ENCODE measurements at places on chromosomes 2 and 18.

GRCh38 chr18:35481960-35482366 is 15.8 kb downstream of the INO80C start:
- DNase-seq: no peak

DNA sequence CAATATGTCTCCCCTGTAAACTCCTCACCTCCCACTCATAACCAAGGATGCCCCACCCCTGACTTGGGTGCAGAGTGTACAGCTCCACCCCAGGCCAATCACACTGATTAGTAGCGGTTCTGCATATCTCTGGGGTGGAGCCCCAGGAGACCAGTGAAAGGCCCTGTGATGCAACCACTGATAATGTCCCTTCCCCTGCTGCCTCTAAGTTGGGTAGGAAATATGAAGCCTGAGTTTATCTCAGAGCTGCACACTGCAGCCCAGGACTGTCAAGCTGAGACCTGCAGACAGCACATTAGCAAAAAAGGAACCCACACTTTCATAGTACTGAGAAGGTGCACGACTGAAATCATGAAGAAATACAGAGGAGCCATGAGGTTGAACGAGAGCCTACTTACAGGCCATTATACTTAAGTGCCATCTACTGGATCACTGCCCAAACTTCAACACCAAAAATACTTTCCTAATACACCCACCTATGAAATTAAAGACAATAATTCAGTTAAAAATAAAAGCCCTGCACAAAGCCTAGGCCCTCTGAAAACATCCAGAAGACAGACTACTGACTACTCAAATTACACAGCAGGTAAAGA is 455.4 kb upstream of the LRRTM4 start:
- no peak for DNase-seq

GRCh38 chr2:169291517-169291916 is 70.8 kb downstream of the LRP2 start:
- DNase-seq: no peak

DNA sequence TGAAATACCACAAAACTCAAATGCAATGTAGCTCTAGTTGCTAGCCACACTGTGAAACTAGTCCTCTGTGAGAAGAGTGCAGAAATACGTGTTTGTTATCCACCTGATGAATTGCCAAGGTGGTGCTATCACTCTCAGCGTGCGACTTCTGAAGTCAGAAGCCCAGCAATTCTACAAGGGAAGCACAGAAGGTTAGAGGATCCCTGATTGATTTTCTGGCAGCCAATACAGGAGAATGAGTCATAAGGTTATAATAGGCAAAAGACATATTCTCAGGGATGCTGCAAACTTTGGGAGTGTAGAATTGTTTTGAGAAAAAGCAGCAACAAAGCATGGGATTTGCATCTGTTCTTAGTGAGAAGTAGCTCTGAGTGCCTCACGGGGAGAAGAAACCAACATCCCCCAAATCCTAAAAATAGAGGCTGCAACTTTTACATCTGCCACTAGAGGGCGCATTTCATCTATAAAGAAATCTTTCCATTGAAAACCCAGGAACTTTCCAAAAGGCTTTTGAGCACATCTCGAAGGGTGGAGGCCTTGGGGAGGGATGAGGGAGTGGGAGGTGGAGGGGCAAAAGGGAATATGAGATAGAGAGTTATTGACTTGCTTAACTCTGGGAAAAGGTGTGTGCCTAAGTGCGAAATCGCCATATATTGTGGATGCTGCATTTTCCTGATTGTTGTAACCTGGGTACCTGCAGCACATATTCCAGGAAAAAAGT is 78.0 kb downstream of the TMEM182 start:
- peak; percentile 65 for DNase-seq

GRCh38 chr2:152518641-152519580 is 183.9 kb downstream of the FMNL2 start:
- DNase-seq: no peak

DNA sequence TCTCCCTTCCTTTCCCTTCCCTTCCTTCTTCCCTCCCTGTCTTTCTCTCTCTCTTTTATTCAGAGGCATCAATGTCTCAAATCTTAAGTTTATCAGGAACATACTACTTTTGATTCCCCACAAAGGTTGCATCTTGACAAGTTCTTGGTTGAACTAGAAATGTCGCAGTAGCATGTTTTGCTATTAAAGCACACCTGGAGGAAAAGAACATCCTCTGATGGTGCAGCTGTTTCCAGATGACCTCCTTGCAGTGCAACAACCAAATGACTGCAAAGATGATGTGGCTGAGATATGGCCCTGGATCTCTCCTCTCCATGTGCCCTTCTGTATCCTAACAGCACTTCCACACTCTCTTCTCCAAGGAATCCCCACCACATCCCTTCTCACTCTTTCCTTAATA is 127.2 kb downstream of the SLC8A1 start:
- no peak for DNase-seq

GRCh38 chr2:219230059-219230540 is 494 bp downstream of the ANKZF1 start:
- DNase-seq: peak; percentile 73

DNA sequence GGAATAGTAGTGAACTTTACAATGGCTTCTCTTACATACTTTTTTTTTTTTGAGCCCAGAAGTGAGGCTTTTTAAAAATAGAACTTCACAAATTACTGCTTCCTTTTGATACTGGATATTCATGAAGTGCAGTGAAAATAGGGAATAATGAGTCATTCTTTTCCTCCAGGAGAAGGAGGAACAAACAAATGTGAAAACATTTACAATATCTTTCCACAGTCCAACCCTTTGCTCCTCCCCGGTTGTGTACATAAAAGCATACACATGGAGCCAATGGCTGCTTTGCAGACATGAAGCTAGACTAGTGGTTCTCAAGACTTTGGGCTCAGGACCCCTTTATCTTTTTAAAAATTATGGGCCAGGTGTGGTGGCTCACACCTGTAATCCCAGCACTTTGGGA is 266.9 kb downstream of the GBX2 start:
- no peak for DNase-seq

DNA sequence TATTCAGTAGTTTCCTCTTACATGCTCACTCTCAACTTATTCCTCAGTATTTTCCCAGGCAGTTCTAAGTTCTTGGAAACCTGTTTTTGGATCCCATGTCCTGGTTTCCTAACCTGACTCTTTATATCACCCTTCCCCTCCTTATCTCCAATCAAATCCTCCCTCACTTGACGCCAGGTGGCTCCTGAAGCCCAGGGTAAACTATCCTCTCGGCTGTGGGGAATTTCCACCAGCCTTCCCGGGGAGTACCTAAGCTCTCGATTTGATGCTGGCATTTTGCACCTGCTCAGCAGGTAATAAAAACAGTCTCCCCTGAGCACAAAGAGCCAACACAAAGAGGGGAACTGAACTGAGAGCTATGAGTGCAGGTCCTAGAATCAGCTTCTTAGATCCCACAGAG is 538.0 kb downstream of the SLC4A3 start:
- DNase-seq: peak; percentile 40

DNA sequence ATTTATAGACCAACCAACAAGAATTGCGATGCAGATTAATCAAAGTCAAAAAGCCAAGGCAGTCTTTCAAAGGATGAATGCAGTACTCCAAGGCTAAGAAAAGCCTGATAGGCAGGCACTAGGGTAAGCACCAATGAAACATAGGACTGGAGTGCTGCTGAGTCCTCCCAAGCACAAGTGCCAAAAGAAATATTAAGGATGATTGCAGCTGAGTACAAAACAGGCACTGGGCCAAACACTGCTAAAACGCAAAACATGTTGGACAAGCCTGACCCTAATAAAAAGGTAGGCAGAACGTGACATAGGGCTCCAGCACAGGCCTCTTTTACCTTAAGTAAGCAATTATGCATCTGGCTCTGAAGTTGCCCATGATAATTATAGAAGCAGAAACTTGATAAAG is 160.1 kb upstream of the LRP1B start:
- DNase-seq: peak; percentile 42

GRCh38 chr18:23223641-23224040 is 88.4 kb downstream of the CABLES1 start:
- DNase-seq: no peak

- DNase-seq: no peak
These were observed 279.2 kb downstream of the ALPK2 start for GRCh38 chr18:58349650-58350049.

DNA sequence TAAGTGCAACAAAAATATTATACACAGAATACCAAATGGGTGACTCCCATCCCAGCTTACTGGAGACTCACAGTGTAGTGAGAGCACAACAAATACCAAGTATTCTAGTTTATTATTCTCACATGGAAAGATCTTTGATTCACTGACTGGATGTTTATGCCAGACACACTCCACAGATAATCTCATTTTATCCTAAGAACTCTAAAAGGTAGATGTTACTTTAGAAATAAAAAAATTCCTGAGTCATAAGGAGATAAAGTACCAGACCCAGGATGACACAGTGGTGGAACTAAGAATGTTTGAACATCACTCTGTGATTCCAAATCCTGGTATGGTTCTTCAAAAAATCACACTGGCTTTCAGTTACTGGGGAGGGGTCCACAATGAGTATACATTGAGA is 136.2 kb downstream of the CDH2 start:
- DNase-seq: no peak

- no peak for DNase-seq
These were observed 7.5 kb downstream of the PARD6G start for GRCh38 chr18:80239830-80240229.

DNA sequence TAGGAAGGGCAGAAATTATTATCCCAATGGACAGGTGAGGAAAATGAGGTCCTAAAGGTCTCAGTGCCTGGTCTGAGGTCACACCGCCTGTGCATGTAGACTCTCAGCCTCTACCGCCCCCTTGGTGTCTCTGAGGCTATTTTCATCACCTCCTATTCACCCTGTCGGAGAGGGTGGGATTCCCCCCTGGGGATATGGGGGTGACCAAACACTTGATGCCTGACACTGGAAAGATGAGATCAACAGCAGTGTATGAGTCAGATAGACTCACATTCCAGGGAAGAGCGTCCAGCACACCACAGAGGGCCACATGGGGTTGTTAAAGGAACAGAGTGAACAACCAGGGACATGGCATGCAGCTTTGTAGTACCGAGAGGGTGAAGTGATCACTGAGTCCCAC is 199.7 kb downstream of the SMAD2 start:
- no peak for DNase-seq

DNA sequence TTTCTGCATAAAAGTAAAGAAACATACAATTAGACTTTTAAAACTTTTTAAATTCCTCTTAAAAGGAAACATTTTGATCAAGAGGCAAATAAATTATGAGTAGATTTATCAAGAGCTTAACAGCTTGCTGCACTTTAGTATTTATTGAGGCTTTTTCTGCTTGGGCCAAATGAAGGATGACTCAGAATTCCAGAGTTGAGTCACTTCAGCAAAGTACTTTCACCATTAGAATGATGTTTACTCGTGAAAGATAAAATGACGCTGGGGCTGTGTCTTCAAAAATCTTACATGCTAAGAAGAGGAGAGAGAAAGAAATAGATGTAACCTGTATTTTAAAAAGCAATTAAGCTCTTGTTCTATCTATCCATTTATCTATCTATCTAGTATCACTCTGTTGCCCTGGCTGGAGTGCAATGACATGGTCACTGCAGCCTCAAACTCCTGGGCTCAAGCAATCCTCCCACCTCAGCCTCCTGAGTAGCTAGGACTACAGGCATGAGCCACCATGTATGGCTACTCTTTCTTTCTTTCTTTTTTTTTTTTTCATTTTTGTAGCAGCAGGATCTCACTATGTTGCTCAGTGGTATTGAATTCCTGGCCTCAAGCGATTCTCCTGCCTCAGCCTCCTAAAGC is 75.3 kb upstream of the RIOK3 start:
- peak; percentile 70 for DNase-seq

GRCh38 chr2:96960153-96960961 is 26.0 kb downstream of the FAM178B start:
- DNase-seq: peak; percentile 88

DNA sequence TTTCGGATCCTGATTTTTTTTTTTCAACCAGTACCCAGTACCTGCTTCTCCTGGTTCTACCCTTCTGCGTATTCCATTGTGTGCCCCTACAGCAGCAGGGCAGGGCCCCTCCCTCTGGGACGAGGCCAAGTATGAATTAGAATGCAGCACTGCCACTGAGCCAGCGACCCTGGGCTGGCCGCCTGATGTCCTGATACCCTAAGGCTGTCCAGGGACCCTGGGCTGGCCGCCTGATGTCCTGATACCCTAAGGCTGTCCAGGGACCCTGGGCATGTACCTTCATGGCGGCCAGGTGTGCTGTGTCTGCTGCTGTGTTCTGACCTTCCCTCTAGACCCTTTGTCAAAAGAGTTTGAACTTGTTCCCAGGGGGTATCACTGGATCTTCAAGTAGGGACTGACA is 42.9 kb downstream of the CABLES1 start:
- no peak for DNase-seq

DNA sequence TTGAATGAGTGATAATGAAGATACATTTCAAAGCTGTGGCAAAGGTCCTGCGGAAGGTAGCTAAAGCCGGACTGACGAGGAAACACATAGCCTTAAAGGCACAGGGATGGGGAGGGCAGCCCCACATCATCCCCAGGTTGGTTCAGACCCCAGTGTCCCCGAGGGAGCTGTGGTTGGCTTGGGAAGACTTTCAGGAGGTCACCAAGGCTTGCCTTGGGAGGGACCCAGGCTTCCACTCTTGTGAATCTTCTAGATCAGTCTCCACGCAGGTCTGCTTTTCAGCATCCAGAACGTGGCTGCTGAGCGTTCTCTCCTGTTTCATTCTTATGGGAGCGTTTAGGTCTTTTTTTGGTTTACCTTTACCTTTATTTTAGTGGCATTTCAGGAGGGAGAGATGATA is 16.8 kb downstream of the KIF1A start:
- no peak for DNase-seq

DNA sequence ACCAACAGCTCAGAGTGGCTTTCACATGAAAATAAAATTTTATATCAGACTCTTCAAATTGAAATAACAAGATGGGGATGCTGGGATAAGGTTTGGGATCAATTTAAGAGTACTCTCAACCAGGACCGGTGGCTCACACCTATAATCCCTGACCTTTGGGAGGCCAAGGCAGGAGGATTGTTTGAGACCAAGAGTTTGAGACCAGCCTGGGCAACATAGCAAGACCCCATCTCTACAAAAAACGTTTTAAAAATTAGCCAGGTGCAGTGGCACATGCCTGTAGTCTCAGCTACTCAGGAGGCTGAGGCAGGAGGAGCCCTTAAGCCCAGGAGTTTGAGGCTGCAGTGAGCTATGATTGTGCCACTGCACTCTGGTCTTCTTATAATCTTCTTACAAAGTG is 2.6 kb downstream of the LMAN2L start:
- no peak for DNase-seq

- peak; percentile 81 for DNase-seq
These were observed 166.0 kb downstream of the SOCS6 start for GRCh38 chr18:70454704-70455322.

DNA sequence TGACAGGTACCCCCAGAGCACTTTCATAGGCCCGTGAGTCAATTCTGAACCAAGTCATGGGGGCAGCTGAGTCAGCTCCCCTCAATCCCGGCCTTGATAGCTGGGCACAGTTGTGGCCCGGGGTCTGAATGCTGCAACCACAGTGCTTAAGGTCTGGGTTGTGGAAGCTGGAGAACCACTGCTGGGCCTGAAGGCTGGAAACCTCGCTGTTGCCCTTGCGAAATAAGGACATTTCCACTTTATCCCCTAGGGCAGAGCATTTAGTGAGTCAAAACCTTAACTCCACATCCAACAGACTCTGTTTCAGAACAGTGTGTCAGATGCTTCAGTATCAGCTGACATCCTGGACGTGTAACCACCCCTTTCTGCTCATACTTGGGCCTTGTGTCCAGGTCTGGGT is 58.6 kb downstream of the SP110 start:
- no peak for DNase-seq

GRCh38 chr18:58272779-58273435 is 228.9 kb downstream of the NEDD4L start:
- DNase-seq: no peak

- peak; percentile 99 for DNase-seq
These were observed at the start of the genes APLF and FBXO48 for GRCh38 chr2:68467077-68467960. Gene APLF, plus strand, starts transcription at chr2:68467585. Its CDS starts 147 bp downstream, at chr2:68467732. Gene FBXO48, minus strand, starts transcription at chr2:68467294. Its CDS starts 2,149 bp downstream, at chr2:68465145.

Data from stomach (tissue), 19 donors.